ENCODE measurements at places on chromosomes 5 and 9.

- no peak for DNase-seq
Measured at GRCh38 chr5:151023047-151023615, 2.7 kb downstream of the GPX3 start.

- DNase-seq = no peak
Measured at GRCh38 chr5:150649108-150650020, 8.9 kb downstream of the SYNPO start.

DNA sequence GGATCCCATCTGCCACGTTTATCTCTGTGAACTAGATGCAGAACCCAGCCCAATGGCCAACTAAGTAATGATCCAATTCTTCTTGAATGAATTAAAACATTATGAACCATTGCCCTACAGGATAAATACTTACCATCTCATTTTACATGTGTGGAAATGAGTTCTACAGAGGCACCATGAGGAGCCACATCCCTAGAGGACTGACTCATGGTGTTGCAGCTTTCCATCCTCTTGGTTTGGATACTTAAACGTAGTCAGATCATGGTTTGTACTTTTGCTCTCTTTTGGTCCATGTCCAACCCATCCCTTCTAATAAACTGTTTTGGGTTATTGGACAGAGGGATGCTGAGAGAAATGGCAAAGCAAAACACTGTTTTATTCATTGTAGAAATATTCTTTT, 484.8 kb downstream of the EBF1 start:
- DNase-seq = no peak

DNA sequence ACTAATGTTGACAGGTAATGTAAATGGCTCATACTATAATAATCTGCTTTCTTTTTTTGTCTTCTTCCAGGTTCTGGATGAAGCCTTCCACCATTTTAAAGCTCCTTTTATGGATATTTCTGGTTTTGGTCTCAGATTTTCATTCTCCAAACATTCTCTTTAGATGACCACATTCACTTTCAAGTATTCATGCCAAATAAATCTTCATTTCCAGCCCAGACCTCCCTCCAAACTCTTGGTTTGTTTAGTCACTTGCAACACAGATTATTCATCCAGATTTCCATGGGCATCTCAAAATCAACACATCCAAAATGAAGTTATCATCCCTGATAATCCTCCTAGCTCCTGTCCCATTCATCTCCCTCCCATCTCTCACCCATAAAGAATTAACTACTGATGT, 40.3 kb upstream of the SVEP1 start:
- no peak for DNase-seq

DNA sequence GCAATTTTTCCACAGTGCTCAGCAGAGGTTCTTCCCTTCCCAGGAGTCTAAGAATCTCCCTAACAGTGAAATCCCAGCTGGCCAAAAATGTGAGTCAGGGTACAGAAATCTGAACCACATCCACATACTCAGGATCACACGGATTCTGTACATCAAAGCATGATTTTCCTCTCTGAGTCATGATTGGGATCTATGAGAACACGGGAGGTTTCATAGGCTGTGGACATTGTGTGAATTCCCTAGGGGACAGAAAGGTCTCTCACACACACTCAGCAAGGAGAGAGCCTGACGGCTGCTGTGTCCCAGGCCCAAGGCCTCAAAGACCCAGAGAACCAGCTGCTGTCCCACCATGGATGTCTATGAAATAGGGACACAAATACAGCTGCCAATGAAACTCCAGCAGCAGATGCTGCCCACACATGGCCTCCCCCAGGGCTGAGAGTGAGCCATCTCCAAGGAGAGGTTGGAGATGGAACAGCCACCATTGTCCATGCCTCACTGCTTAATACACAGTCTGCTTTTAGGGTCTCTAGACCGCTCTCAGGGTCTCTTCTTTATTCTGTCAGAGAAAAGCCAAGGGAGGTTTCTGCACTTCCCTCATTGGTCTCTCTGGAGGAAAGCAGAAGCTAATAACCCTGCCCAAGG, 102.7 kb downstream of the ADAMTS12 start:
- no peak for DNase-seq

DNA sequence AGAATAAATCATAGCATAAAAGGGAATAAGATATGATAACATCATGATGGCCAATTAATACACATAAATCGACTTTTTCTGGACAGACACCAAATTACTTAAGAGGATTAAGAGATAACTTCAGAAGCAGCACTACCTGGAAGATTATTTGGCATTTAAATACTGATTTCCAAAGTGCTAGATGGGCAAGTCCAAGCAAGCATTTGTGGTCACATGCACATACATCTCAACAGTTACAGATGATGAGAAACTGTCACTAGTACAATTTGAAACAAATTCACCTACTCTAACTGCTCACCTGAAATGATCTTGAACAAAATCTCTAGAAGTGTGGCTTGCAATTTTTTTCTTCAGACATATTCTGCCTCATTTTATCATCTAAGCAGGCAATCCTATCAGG, 26.8 kb upstream of the RASGEF1C start:
- no peak for DNase-seq

All from SHP77 treated with DMSO at 0.1 percent for 48 hours (cell line).